NCI-H1436 (cell line): ENCODE measurements at places on chromosomes 1 and 21.

- DNase-seq = no peak
Measured at GRCh38 chr1:5125208-5125607, 470.8 kb downstream of the AJAP1 start.

DNA sequence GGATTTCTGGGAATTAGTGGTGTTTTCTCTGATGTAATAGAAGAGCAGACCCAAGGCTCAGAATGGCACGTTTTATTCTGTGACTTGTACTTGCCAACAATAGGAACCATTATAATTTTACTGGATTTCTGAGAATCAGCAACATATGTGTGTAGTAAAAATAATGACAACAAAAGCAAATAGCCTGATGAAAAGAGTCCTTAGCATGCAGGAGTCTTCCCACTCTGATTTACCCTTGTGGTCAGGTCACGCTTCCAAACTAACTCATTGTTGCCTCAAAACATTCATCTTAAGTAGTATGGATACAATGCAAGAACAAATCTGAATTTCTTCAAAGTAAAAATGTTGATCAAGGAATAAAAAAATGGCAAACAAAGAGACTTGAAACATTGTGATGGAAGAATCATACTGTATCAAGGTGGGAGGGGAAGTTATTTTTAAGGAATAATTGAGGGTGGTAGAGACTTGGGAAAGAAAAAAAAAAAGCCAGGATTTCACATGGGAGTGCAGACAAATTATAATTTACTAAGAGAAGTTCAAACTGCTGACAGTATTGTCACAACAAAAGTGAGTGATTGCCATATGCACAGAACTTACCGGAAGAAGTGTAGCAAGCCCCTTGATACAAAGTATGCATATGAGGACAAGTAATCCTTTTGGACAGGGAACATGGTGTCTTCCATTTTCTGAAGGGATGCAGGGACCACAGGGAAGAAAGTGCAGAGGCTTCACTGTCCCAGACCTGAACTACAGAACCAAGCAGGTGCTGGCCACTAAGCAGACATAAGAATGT lies 31.2 kb upstream of the RGL1 start:
- no peak for DNase-seq

DNA sequence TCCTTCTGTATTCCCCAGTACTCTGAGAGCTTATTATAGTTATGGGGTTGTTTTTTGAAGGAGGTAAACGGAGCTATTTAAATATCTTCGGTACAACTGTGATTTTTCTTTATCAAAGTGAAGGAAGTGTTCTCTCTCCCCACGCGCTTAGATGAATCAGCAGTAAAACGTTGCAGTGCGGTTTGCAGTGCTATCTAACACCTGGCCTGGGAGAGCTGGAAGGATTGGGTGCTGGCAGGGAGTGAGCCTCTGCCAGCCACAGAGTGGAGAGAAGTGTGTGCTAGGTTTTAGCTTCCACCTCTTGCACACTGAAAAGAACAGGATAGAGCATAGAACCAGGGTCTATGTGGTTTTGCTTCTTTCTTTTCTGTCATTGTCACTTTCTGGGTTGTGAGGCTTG lies 165.9 kb downstream of the SDCCAG8 start:
- DNase-seq = peak; percentile 64

- no peak for DNase-seq
Measured at GRCh38 chr1:57112148-57112547, 146.3 kb upstream of the C8B start.

DNA sequence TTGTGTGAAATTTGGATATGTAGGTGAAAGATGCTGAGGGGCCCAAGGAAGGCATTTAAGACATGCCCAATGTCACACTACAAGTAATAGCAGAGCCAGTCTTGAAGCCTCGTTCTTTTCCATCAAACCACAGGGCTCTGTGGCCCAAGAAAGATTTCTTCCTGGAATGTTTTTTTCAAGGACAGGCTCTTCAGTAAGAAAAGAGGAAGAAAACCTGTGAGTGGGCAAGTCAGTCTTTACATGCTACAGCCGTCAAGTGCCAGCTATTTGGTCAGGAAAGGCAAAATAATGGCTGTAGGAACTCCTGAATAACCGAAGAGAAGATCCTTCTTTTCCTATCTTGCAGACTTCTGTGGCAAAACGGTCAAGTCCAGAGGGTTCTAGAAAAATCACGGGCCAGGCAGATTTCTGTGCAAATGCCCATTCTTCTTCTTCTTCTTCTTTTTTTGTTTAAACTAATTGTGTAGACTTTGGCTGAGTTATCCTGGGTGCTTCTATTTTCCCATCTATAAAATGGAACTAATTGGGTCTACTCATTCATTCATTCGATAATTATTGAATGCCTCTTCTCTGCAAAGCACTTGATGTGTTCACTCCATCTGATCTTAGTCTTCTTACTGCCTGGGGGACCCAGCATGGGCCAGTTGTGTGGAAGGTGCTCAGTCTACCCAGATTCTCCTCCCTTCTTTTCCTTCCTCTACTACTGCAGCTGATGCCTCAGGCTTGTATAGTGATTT lies 1.9 kb upstream of the ID3 start:
- no peak for DNase-seq

- DNase-seq = peak; percentile 72
Measured at GRCh38 chr21:40049031-40049930, 182.0 kb downstream of the PCP4 start.

DNA sequence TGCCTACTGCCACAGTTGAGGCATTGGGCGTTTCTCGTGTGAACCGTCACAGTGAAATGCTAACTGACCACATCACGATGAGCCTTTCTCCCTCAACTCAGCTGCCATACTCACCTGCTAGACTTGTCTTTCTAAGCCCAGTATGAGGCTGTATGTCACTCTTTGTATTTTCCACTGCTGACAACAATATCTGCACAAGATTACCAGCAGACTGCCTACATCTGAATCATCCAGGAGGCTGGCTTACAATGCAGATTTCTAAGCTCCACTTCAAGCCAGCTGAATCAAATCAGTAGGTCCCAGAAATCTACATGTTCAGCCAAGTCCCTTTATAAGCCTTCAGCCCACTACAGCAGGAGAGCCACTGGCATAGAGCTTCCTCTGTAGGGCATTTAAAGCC lies 355.0 kb upstream of the DUSP10 start:
- DNase-seq = no peak

DNA sequence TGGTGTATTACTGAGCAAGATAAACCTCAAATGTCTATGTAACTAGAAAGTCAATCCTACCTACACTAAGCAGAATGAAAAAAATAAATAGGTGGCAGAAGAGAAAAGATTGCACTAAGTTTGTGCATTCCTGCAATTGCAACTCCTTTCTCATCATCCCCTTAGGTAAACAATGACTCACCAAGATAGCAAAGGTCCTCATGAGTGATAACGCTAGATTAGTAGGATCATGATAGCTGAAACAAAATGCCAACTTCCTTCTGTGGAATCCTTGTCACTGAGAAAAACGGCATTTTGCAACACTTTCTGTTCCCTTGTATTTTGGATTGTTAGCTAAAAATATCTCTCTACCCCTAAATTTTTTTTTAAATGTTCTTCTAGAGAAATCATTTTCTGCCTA lies 20.0 kb upstream of the FCER1A start:
- no peak for DNase-seq

GRCh38 chr1:60861961-60862567 lies 220.3 kb upstream of the NFIA start:
- no peak for DNase-seq

DNA sequence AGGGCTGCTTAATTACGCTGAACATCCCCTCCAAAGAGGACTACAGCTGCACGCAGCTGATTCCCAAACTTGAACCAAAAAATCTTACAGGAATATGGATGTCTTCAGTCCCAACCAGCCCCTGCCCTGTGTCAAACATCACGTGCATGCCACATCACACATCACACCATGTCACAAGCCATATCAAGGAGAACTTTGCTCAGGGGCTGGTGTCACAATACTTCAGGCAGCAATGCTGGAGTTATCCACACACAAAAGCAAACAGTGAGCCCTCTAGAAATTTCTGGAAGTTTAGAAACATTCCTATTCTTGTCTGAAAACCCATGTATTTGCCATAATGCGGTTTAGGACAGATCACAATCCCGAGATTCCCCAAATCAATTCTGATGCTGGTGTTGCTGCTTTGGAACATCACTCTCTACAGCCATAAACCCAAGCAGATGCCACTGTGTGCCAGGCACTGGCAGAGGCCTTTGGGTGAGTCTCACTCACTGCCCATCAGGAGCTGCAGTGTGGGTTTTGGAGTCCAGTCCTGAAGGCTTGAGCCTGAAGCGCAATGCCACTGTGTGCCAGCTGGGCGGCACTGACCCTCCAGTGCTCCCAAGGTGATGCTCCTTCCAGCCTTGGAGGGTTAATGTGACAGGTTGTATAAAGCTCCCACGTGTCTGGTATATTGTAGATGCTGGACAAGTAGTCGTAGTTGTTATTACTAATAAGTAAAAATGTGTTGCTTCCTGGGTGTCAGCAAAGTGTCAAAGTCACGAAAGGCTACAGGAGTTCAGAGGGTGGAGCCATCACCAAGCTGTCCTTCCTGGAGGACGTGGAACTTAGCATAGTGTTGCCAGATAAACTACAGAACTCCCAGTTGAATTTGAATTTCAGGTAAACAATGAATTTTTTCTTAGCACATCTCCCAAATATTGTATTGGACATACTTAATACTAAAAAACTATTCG lies 20.1 kb upstream of the EFNA1 start:
- no peak for DNase-seq

DNA sequence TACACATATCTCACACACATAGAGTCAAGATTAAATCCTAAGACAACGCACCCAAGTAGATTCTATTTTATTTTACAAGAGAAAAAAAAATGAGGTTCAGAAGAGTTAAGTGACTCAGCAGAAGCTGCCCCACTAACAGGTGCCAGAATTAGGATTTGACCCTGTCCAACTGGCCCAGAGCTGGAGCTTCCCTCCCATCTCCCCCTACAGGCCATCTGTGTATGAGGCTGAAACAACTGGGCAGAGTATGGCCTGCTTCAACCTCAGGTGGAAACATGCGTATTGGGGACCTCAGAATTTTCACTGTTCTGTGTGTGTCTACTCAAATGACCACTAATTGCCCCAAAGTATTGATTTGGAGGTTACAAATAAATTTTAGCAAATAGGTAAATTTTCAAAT lies 29.9 kb downstream of the PSMG1 start:
- DNase-seq = no peak

- DNase-seq = no peak
Measured at GRCh38 chr1:15114884-15115283, 38.7 kb upstream of the TMEM51 start.

GRCh38 chr1:26405281-26405915 lies 5.2 kb upstream of the LIN28A start:
- no peak for DNase-seq

GRCh38 chr1:212218911-212219310 lies 66.3 kb upstream of the PPP2R5A start:
- no peak for DNase-seq

DNA sequence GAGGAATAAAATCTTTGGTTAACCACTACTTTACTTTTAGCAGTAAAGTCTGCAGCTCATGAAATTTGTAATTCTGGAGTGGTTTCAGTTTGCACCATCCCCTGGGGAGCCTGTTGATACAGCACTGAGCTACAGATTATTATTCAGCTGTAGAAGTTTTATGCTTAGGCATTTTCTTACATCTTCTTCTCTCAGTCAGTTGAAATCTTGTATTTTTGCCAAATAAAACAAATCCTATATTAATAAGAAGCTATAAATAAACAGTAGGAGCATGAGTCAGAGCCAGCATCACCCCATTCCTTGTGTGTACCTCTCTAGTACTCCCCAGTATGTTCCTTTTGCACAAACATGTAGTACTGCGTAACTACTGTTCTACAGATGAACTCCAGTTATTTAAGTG lies 118.9 kb downstream of the ATF6 start:
- DNase-seq = no peak

- DNase-seq = no peak
Measured at GRCh38 chr1:27136998-27137542, 17.9 kb downstream of the SLC9A1 start.

DNA sequence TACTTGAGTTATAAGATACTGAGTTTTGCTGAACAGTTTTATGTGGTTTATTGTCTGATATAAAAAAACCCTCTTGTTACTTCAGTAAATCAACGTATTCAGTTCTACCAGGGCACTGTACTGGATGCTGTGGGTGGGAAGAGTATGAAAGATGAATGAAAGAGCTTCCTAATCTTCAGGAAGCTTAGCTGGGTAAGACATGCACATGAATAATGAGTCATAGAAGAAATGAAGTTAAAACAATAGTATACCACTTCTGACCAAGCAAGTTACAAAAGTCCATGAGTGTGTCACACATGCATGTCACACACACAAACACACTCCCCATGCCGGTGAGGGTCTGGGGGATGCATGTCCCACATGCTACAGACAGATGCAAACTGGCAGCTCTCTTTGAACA lies 105.9 kb downstream of the SIPA1L2 start:
- DNase-seq = no peak

GRCh38 chr1:242890192-242890741 lies 364.8 kb downstream of the CEP170 start:
- DNase-seq = no peak

DNA sequence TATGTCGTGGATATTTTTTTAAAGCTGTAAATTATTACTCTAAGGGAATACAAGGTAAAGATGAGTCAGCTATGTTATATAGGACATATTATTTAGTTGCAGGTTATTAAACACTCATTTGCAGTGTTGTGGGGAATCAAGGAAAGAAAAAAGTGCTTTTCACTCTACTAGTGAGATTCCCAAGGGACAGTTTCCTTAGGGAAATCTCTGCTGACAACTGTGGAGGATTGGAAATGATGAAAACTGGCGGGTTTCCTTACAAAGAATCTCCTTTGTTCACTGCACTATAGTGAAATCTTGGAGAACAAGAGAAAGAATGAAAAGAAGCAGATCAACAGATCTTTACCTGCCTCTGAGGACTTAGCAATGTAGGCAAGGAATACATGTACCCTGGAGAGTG lies 24.5 kb upstream of the TRIM45 start:
- no peak for DNase-seq

DNA sequence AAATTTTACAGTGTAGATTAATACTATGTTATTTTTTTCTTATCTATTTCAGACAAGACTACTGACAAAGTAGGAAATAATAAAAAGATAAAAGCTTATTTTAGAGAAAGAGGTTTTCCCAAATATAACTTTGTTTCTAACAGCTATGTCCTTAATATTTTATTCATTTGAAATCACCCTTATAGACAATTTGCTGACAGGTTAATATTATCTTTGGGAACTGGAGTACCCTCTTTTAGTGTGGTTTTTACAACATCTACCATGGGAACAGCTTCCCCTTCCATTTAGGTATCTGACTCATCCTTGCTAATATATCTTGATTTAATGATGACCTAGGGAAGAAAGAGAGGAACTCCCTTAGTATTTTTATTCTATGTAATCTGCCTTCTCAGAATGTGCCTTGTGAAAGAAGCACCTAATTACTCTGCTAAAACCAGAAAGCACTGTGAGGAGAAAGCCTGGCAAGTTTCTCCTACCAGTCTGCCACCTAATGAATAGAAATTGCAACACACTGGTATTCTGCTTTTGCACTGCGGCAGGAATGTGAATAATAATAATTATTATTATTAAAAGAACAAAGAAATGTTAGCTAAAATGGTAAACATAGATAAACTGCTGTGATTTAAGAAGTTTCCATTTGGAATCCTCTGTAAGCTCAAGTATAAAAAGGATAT lies 192.8 kb downstream of the PDE4B start:
- DNase-seq = no peak
